Activated CD8-positive, alpha-beta memory T cell treated with anti-CD3 and anti-CD28 coated beads, Interleukin-2, amount 50 U/mL, for 4 hours (primary cell): ENCODE measurements at places on chromosomes 13 and 19.

GRCh38 chr13:88908961-88909441 lies 1237.8 kb downstream of the SLITRK5 start:
- DNase-seq: no peak

DNA sequence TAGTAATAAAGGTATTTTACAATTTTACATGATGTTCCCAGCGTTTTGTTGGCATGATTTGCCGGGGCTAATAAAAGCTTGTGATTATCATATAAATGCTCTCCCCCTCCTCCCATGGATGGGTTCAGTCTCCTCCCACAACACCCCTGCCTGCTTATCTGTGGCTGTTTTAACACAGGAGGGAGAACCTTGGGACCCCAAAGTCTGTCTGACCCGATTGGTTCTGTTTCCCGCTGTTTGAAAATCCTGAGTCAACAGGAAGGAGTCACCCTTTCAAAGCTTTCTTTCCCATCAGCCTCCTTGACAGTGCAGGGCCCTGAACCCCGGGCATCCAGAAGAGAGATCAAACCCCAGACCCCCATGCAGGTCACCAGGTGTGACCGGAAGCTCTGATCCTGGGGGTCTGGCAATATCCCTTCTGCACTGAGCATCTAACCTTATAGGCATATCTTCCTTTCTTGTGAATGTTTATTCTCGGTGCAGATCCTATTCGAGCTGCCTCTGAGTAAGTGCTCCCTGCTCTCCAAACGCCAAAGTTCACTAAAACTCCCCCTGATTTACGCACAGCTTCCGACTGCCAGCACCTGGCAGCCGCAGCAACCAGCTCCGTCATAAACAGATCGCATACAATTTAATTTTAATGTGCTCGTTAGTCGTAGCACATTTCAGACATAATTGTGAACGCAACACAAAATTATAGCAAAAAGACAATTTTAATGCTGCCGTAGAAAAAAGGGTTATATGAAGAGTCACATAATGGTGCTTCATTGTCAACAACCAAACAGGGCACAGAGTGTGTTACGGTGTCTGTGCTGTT lies 74.8 kb downstream of the TSHZ3 start:
- no peak for DNase-seq

- DNase-seq: no peak
These were observed 10.6 kb downstream of the ATP11A start for GRCh38 chr13:112700291-112701060.

- no peak for DNase-seq
These were observed 818.9 kb downstream of the OLFM4 start for GRCh38 chr13:53847502-53847901.

DNA sequence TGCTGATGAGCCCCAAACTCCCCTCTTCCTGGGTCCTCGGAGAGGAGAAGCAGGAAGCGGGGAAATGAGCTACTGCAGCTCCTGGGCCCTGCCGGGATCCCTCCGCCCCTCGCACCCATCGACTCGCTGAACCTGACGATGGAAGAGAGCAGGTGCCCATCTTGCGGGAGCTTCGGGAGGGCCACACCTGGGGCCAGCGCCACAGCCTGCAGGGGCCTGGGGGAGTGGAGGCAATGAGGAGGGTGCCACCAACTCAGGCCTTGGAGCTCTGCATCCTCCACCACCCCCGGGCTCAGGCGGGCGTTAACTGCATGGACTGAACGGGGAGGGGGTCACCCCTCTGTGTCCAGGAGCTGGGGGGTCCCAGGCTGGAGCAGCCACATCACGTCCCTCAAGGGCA lies 8.3 kb downstream of the TCF3 start:
- no peak for DNase-seq

- DNase-seq: no peak
These were observed 13.6 kb upstream of the JUND start for GRCh38 chr19:18295034-18295451.

GRCh38 chr13:41154042-41154441 lies 21.4 kb upstream of the KBTBD6 start:
- no peak for DNase-seq

- DNase-seq: no peak
These were observed 70.7 kb downstream of the SPACA7 start for GRCh38 chr13:112446867-112447266.

- no peak for DNase-seq
These were observed 106.1 kb upstream of the DOCK9 start for GRCh38 chr13:99083981-99084380.

DNA sequence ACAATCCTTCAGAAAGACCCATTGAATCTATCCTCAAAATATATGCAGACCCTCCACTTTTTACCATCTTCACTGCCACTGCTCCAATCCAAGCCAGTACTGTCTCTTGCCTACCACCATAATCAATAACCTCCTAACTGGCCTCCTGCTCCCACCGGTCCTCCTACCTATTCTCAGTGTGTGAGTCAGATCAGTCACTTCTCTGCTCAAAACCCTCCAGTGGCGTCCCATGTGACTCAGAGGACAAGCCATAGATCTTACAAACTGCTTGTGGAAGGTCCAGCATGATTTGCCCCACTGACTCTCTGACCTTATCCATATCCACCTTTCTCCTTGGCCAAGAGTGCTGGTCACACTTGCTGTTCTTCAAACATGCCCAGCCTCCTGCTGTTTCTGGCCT lies 23.4 kb upstream of the MBNL2 start:
- DNase-seq: no peak

- no peak for DNase-seq
These were observed 366.1 kb downstream of the GPC5 start for GRCh38 chr13:91764527-91764926.

- DNase-seq: no peak
These were observed 618.0 kb downstream of the DACH1 start for GRCh38 chr13:71249011-71249410.

DNA sequence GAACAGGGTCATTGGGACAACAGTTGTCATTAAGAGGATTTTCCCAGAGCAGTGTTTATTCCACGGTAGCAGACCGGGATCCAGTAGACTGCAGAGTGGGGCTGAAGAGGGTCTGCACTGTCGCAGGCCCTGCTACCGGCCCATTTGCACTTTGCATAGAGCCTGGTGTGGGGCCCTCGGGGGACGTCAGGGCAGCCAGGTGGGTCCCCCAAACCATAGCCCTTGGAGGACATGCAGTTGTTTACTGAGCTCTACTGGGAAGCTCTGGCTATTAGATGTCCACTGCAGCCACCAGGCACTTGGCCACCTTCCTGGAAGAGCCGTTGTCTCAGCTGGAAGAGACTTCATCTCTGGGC lies 45.8 kb downstream of the SLC7A9 start:
- no peak for DNase-seq

DNA sequence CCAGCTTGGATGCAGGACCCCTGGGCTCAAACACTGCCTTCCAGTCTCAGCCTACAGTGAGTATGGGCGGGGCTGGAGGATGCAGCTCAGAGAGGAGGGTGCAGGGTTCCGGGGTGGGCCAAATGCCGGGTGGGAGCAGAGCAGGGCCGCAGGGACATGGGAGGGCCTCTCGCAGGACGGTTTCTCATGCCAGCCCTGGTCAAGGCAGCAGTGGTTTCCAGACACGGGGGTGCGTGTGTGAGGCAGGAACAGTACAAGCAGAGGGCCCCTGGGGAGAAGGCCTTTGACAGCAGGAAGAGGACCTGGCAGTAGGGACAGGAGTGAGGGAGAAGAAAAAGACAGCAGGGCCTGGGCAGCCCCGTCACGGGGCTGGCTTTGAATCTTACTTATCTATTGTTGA lies 34.1 kb downstream of the CRTC1 start:
- no peak for DNase-seq

GRCh38 chr13:73216381-73216831 lies 157.6 kb downstream of the KLF5 start:
- DNase-seq: no peak

DNA sequence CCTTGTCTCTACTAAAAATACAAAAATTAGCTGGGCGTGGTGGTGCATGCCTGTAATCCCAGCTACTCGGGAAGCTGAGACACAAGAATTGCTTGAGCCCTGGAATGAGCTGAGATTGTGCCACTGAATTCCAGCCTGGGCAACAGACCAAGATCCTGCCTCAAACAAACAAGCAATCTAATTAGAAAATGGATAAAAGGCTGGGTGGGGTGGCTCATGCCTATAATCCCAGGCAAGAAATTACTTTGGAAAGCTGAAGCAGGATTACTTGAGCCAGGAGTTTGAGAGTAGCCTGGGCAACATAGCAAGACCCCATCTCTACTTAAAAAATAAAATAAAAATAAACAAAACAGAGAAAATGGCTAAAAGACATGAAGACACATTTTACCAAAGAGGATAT lies 77.0 kb downstream of the CAB39L start:
- no peak for DNase-seq

DNA sequence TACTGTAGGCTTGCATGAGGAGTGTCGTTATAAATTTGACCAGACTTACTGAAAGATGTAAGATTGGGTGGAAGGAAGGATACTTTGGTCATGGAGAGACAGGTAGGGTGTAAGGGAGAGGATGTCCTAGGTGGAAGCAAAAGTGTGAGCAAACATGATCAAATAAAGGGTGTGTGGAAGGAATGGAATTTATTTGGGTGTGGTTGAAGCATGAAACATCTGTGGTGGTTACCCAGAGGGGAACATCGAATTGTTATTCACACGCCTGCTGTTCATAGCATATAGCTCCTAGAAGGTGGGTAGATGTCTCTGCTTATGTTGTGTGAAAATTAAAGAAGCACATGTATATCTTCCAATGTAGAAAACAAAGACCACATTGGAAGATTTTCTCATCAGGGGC lies 157.7 kb downstream of the ATP8A2 start:
- no peak for DNase-seq

DNA sequence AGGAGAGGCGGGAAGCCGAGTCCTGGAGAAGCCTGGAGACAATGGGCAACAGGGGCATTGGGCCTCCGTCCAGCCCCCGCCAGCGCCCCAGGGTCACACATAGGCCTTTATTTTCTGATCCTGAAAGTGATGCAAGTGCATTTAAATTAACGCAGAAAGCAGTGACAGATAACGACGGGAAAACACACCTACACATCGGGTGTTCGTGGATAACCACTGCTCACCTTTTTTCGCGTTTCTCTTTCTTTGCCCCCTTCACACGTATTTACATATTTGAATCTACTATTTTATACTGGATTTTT lies 30.4 kb upstream of the GRTP1 start:
- DNase-seq: no peak

DNA sequence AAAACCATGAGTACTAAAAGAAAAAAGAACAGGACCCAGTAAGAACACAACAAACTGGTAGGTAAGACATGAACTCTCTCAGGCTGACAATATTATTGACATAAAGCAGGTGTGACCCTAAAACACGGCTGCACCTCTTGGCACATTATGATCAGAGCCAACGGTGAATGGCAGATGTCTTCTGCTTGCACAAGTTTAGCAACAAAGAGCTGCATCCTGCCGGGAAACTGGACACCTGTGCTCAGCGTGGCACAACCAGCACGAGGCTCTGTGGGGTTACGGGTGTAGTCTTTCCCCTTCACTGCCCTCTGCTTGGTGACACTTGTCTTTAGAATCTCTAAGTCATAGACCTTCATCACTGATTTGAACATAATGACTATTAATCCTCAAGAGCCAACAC lies 97.9 kb downstream of the DOCK9 start:
- no peak for DNase-seq

- DNase-seq: no peak
These were observed 10.6 kb downstream of the SLC15A1 start for GRCh38 chr13:98741741-98742435.

- DNase-seq: no peak
These were observed 576 bp downstream of the APBA3 start for GRCh38 chr19:3760871-3761361.

GRCh38 chr13:98508280-98508679 lies 68.6 kb downstream of the STK24 start:
- DNase-seq: no peak

DNA sequence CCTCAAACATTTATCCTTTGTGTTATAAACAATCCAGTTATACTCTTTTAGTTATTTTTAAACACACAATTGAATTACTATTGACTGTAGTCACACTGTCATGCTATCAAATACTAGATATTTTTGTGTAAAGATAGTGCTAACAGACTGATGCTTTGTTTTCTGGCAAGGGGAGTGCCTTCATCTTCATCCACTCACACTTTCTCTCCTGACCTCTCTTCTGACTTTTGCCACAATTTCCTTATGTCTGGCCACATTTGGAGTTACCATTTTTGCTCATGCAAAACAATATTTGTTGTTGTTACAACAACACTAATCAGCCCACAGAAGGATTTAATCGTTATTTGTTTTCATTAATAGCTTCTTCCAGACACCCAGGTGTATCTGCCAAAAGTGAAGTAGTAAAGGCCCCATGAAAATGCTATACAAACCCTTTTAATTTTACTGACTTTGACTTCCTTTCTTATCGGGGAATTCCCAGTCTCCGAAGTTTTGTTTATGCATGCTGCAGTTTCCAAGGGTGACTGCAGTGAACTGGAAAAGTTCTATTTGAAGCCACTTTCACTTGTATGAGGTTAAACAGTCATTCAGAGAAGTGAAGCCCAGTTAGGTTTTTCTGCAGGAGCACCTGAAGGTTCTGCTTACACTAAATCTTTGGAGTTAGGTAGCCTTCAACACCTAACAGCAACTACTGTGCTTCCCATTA lies 66.1 kb upstream of the FRY start:
- DNase-seq: no peak

DNA sequence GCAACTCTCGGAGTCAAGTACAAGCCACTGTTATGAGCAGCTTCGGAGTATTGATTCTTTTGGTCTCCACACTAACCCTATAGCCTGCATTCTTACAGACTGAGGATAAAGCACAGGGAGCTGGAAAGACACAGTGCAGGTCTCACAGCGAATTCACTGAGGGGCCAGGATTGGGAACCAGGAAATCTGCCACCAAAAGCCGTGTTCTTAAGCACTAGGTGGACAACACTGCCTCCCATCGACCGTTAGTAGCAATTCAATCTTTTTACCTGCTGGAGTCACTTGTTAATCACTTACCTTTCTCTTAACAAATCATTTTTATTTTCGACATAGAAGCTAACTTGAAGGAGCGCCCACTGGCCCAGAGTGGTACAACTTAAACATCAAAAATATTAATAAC lies 6.3 kb downstream of the PMIS2 start:
- no peak for DNase-seq

- DNase-seq: no peak
These were observed 335.7 kb upstream of the HTR2A start for GRCh38 chr13:47232516-47232915.

DNA sequence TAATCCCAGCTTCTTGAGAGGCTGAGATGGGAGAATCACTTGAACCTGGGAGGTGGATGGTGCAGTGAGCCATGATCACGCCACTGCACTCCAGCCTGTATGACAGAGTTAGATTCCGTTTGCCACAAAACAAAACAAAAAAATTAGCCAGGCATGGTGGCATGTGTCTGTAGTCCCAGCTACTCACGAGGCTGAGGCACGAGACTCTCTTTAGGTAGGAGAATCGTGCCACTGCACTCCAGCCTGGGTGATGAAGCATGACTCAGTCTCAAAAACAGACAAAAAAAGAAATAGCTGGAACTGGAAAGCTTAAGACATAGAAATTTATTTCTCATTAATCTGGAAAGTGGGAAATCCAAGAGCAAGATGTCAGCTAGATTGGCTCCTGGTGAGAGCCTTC lies 20.2 kb upstream of the ZNF808 start:
- no peak for DNase-seq

GRCh38 chr19:4575267-4576015 lies 16.0 kb upstream of the SEMA6B start:
- no peak for DNase-seq
